NCI-H1694 treated with DMSO at 0.1 percent for 48 hours (cell line): ENCODE measurements at places on chromosomes 5 and 9.

DNA sequence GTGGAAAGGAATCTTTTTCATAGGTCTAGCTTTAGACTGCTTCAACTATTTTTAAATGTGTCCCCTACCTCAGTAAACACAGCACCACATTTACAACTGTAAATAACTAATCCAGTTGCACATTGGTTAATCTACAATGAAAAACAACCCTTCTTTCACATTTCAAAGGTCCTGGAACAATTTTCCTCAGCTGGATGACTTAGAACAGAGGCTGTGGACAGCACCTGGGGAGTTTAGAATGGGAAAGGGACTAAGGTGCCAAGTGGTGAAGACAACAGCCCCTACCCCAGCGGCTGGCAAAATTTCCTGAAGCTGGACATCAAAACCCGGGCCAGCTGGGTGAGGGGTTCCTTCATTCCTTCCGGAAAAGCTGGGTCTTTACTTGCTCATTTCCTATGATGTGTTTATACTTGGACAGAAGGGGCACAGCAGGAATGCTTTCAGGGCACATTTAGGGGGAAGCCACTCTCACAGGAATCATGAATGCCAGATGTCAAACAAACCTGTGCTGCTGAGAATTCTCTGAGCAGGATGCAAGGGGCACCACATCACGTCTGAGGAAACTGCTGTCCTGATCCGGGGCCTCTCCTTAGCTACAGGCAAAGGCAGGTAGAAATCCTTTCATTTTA lies 158.3 kb downstream of the NR2F1-AS1 start:
- DNase-seq, result peak; percentile 77

- no peak for DNase-seq
These were observed 255.1 kb downstream of the MCTP1 start for GRCh38 chr5:95029569-95030366.

- DNase-seq, result no peak
These were observed 50.7 kb upstream of the GRHPR start for GRCh38 chr9:37371565-37372464.

- DNase-seq, result peak; percentile 60
These were observed 418.2 kb downstream of the CDK5RAP2 start for GRCh38 chr9:120161776-120162175.

DNA sequence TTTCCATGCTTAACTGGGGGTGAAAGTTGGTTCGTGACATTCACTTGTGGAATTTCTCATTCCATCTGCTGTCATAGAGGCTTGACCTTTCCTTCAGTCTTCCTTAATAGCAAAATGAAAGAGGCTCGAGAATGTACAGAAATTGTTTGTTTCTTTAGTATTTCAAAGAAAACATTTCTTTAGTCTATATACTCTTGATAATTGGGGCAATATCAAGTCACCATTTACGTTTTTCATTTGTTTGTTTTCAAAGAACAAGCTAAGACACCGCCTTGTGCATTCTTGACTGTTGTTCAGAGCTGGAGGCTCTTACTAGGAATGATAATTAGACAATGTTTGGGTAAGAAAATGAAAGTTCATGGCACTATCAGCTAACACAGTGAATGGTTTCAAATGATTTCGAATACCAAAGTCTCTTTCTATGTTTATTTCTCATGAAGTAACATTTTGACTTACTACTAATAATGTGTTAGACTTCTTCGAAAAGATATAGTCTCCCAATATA lies 835.4 kb downstream of the SEMA5A start:
- DNase-seq, result no peak

- no peak for DNase-seq
These were observed 218.6 kb downstream of the LURAP1L start for GRCh38 chr9:12993466-12993865.

DNA sequence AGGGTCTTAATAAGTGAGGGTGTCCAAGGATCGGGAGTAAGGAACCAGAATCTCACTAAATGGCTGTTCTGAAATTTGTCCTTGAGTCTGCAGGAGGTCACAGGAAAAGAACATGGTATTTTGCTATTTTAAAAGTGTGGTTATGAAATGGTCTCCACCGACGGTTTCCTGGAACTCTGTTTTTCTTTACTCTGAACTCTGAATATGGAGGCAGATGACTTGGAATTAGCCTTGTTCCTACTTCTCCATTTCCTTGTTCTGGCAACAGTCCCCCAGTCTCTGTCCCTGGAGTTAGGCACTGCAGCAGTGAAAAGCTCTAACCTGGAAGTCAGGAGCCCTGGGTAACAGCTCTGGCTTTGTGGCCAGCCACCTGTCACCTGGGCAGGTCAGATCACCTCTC lies 46.6 kb upstream of the C5orf58 start:
- DNase-seq, result no peak

DNA sequence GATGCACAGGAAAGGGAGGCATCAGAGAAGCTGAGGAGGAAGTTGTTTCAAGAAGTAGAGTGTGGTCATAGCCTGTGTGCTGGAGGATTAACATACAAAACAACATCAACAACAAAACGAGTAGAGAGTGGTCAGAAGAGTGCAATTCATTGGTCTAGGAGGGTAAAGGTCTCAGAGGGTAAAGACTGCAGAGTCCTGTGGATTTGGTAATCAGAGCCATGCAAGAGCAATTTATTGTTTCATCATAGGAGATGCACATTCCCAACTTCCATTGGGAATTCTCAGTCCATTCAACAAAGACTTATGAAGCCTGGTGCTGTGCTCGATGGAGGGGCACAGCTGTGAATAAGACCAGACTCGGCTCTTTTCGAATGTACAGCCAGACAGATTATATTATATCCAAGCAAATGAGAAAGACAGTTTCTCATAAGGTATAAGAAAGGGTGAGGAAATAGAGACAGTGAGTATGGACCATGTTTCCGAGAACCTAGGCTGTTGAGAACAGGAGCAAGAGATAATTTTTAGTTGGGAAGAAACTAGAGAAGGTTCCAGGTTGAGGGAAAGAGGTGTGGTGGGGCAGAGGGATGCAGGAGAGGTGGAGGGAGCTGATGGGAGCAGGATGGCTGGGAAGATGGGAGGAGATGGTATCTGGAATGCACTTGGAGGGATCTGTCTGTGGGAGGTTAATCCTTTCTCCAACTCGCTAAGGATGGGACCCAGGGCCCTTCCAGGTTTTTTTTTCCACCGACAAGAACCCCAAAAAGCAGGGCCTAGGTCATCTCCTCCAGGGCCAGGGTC lies 7.9 kb upstream of the MYORG start:
- no peak for DNase-seq

DNA sequence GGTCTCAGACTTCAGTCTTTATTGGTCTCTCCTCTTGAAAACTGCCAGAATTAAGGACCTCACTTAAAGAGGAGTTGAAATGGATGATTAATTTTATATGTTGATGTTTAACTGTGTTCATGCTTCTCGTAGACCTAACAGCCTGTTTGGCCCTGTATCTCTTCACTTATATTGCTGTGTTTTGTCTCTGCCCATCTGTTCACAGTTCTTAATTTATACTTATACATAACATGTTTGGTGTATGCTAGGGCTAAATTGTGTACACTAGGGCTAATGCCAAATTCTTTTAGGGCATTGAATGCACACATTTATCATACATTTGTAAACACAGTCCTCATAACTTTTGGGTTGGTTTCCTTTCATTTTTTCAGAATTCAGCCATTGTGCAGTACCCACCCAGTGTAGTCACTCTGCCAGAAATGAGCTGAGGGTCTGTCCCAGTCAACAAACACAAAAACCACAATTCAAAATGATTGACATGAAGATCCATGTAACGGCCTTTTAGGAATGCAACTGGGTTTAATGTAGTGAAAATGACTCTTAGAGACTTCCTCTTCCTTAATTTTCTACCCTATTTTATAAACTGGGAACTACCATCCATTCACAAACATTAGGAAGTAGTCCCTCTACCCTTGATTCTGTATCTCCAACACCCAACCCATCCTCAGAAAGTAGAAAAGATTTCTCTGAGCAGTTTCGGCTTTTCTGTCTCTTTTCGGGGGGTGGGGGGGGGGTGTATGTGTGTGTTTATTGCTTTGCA lies 668.8 kb upstream of the KLF4 start:
- peak; percentile 69 for DNase-seq

DNA sequence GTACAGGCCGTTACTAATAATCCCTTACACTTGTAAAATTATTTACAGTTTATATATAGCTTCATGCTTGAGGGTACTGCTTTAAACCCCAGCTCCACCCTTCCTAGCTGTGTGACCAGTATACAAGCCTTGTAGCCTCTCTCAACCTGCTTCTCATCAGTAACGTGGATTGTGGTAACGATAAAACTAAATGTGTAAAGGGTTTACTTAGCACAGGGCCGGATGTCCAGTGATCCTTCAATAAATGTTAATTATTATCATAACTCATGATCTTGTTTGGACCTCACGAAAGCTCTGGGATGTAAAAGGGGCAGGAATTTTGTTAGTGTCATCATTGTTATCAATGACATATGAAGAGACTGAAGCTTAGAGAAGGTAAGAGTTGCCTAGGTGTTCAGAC lies 7.5 kb upstream of the ARSI start:
- no peak for DNase-seq

GRCh38 chr9:126383406-126384046 lies 56.9 kb downstream of the MVB12B start:
- no peak for DNase-seq

GRCh38 chr5:174352681-174353080 lies 307.2 kb downstream of the NSG2 start:
- DNase-seq, result no peak

DNA sequence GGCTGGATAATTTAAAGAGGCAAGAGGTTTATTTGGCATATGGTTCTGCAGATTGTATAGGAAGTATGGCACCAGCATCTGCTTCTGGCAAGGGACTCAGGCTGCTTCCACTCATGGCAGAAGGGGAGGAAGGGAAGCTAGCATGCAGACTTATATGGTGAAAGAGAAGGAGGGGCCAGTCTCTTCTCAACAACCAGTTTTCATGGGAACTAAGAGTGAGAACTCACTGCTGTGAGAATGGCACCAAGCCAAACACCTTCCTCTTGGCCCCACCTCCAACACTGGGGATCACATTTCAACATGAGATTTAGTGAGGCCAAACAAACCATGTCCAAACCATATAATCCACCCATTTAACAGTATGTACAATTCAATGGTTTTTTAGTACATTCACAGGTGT lies 113.3 kb upstream of the SHB start:
- no peak for DNase-seq

DNA sequence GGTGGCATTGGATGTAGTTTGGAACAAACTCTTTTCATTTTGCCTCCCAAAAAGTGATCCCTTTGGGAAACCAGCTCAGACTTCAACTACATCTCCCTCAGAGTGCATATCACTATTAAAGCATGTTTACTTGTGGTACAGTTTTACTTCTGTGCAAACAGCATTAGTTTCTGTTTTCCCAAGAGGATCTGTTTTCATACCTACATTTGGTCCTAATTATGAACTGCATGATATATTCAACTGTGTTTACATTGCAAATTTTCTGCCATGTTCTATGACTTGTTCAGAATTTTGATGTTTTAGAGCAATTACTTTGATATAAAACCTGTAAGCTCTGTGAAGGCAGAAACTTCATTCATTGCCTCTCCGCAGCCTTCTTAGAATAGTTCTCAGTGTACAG lies 681.5 kb upstream of the ACO1 start:
- no peak for DNase-seq

- no peak for DNase-seq
These were observed 100.7 kb downstream of the DRD1 start for GRCh38 chr5:175343308-175343707.

DNA sequence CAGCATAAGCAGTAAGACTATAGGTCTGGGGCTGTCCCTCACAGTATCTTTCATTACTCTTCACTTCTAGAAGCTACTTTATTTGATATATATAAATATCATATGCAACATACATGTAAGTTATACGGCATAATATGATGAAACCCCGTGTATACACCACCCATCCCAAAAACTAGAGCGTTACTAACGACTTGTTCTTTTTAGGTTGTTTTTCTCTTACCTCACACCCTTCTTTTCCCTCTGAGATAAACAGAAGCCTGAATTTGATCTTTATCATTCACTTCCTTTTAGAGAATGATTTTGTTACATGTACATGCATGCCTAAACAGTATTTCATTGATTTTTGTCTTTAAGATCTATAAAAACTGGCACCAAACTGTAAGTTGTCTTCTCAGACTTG lies 3.7 kb downstream of the TRMO start:
- no peak for DNase-seq

DNA sequence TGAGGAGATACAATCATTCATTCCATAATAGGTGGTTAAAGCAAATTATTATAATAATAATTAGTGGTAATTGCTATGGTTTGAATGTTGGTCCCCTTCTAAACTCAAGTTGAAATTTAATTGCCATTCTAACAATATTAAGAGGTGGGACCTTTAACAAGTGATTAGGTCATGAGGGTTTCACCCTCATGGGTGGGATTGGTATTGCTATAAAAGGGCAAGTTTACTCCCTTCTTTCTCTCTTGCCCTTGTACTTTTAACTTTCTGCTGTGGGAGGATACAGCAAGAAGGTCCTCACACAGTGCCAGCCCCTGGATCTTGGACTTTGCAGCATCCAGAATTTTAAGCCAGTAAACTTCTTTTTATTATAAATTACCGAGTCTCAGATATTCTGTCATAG lies 101.9 kb upstream of the PARP8 start:
- DNase-seq, result no peak
